ENCODE measurements at places on chromosomes 2 and 18.

DNA sequence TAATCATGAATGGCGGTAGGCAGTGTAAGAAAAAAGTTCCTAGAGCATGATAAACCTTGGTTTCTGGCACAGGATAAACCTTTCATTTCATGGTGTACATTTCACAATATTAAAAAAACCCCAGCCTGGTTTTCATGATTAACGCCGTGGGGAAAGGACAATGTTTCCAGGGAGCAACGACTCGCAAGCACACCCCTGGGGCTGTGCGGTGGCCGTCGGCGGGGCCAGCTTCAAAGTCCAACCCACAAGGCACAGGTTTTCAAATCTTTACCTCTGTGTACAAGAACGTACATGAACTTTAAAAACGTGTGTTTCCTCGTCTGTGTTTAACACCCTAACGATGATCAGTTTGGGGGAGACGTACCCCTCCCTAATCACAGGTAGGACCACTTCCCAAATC, 118.1 kb downstream of the NOL10 start:
- DNase-seq, result no peak

DNA sequence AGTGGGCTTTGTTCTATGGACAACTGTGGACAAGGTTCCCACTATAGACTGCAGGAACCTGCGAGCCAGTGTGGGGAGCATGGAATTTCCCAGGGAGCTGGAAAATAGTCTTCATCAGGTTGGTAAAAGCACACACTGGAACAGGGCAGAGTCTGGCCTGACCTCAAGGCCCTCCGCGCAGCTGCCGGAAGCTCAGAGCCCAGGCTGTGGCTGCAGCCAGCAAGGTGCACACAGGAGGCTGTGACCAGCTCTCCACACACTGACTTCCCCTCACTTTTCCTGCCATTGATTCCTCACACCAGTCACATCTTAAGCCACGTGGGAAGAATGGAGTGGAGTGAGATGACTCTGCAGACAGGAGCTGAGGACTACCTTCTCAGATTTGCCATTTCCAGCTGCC, 19.1 kb downstream of the MAL start:
- DNase-seq, result no peak

- no peak for DNase-seq
Observed at GRCh38 chr2:149020432-149020851, 18.1 kb upstream of the LYPD6B start.

DNA sequence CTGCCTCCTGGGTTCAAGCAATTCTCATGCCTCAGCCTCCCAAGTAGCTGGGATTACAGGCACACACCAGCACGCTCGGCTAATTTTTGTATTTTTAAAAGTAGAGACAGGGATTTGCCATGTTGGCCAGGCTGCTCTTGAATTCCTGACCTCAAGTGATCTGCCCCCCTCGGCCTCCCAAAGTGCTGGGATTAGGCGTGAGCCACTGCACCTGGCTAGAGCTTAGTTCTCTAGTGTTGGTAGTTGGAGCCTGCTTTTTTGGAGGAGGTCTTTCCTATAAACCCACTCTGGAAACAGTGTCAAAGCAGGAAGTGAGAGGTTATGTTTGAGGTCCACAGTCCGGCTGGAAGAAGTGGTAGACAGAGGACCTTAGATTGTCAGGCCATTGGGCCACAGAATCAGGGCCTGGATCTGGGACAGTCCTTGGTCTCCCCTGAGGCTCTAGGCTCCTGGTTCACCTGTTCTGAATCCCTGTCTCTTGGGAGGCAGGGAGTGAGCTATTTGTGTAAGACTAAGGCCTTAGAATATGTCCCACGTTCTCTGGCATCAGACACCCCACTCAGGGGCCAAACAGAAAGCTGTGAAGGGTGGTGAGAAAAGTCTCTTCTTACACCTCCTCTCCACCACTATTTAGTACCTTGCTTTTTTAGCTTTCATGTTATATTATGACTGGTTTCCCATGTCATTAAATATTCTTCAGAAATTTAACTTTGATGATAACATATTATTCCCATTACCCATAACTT, 34.5 kb downstream of the PCBP1 start:
- DNase-seq, result no peak

DNA sequence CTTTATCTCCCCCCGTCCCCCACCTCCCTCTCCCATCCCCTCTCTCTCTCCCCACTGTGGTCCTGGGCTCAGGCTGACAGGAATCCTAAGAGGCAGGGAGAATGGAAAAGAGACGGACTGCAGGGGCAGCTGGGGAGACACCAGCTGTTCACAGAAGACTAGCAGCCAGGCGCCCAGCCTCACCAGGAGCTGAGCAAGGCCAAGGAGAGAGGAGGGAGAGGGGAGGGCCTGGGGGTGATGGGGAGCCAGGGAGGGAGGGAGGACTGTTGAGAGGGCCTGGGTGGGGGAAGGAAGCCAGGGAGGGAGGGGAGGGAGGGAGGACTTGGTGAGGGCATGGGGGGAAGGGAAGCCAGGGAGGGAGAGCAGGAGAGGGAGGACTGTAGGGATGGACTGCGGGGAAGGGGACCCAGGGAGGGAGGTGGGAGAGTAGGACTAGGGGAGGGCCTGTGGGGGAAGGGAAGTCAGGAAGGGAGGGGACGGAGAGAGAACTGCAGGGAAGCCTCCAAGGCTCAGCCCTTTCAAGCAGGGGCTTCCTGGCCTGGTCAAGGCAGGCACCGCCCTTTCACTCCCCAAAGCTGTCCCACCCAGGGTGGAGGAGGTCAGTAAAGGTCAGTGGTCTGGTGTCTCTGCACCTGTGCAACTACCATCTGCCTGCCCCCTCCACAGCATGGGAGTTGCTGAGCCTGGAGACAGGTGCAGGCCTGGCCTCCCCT, 517.7 kb upstream of the MYT1L start:
- no peak for DNase-seq
